ENCODE measurements at places on chromosomes 5 and 9.
A peak's percentile ranks its signal among the peaks of the same experiment; 100 is the strongest.

- peak; percentile 96 for DNase-seq
These were observed 207.1 kb downstream of the C9orf50 start for GRCh38 chr9:129413537-129414376.

GRCh38 chr5:177023303-177023664 lies 788 bp downstream of the ZNF346 start:
- DNase-seq = no peak

DNA sequence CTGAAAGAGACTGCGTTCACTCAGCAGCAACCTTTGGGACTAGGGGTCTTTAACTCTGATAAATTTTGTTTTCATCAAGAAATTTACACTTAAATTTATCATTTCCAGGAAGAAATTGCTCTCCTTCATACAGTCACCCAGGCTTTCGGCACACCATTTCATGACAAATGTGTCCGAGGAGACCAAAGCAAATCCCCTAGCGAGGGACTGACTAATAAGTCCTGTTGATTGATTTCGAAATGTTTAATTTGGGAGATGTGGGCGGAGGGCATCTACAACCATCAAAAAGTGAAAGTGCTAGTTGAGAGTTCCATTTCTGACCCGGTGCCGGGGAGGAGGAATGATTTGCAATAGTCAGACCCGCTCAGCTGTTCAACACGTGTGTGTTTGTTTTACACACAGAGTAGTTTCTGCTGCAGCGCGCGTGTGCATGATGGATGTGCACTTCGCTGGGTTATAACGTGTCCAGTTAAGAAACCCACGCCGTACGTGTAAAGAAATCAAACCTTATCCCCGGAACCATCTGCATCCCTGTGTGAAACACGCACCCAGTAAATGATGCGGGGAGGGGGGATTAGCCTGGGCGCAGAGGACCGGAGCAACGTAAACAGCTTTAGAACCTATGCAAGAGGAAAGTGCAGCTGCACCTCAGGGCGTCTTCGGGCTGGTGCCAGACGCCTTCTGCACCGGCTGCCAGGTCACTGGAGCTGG lies 845 bp upstream of the NR4A3 start:
- peak; percentile 24 for DNase-seq

DNA sequence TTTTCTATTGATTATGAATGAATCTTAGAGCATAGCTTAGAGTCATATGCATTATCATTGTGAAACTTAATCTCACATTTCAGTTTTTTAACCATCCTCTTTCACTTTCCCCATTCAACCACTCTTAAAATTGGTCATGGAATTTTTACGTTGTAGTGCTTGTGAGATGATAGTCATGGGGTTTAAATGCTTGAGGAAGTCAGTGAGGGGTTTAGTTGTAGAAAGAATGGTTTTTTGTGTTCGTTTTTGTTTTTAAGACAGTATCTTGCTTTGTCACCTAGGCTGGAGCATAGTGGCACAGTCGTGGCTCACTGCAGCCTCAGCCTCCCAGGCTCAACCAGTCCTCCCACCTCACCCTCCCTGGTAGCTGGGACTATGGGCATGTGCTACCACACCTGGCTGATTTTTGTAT lies 19.6 kb downstream of the UGCG start:
- no peak for DNase-seq

- DNase-seq = no peak
These were observed 9.3 kb upstream of the KIF4B start for GRCh38 chr5:155004138-155004744.

- no peak for DNase-seq
These were observed 385.9 kb downstream of the KDM4C start for GRCh38 chr9:7143645-7144200.

DNA sequence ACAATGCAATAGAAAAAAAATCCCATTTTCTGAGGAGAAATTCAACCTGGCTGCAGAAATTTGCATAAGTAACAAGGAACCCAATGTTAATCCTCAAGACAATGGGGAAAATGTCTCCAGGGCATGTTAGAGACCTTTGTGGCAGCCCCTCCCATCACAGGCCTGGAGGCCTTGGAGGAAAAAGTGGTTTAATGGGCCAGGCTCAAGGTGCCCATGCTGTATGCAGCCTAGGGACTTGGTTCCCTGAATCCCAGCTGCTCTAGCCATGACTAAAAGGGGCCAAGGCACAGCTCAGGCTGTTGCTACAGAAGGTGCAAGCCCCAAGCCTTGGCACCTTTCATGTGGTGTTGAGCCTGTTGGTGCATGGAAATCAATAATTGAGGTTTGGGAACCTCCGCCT lies 66.5 kb downstream of the ALDH1A1 start:
- DNase-seq = no peak
